Epithelial cell of esophagus (primary cell): ENCODE measurements at places on chromosomes 7 and 10.

GRCh38 chr7:35747611-35748010, 52.7 kb upstream of the HERPUD2 start:
- no peak for DNase-seq

GRCh38 chr7:149071182-149071635, 19.3 kb downstream of the ZNF786 start:
- no peak for DNase-seq

DNA sequence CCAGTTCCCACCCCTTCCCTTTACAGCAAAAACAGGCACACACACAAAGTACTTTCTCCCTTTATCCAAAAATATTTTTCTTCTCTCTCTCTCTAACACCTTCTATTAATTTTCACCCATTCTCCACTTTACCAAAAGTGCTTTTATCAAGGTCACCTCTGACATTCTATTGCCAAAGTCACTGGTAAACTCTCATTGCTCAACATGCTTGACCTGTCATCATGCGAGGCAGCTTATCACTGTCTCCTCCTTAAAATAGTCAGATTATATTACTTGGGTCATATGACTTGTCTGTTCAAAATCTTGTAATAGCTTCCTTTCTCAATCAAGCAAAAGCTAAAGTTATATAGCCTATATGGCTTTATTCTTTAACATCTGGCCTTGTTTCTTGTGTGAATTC, 28.6 kb downstream of the MACC1 start:
- no peak for DNase-seq

DNA sequence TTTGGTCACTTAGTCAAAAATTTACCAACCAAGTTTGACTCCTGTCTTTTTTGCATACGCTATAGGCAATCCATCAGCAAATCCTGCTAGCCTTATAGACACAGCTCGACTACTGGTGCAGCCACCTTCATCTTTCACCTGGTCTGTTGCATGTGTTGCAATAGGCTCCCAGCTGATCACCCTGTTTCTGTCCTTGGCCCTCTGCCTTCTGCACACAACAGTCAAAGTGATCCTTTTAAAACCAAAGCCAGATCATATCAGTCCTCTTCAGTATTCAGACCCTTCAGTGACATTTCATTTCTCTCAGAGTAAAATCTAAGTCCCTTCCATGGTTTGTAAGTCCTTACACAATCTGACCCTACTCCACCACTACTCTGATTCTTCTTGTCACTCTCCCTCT, 10.9 kb upstream of the CDK6 start:
- no peak for DNase-seq

DNA sequence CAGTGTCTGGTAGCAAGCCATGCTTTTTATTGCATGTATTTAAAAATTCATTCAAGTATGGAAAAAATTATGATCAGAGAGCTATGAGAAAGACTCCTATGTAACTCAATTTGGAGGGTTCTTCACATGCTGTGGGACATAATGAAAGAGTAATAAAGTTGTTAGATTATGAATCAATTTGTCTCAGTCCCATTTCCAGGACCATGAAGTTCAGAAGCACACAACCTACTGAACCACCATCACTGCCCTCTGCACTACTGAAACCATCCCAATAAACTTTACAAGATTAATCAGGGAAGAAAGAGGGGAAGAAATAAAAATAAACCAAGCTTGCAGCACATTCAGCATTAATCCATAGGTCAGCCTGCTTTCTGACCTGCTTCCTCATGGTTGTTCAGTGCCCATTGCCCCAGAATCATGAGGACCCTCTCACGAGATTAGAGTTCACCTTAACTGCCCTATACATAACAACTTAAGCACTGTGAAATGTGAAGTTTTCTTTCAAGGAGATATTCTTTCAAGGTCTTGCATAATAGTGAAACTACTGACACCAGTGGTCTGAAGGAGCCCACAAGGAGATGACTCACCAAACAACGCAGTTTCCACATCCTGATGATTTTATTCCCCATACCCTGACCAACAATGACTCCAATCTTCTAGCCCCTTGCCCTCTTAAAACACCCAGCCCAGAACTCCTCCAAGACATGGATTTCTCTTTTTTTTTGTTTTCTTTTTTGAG, 171.5 kb upstream of the ADCY1 start:
- peak; percentile 51 for DNase-seq

DNA sequence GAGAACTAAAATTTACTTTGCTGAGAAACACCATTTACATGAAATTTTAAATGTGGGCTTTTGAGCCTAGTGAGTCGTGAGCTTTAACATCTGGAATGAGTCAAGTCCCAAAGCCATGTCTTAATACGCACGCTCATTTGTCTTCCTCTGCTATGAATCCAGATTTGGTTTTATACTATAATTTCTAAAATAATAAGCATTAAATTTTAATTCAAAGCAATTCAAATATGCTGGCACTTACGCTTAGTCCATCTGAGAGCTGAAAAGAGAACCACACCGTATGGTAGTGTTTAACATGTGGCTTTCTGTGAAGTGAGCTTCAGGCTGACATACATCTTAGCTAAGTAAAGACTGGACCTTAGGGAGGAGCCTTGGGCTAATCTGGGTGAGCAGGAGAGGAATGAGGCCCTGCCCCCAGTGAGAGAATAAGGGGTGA, 52.2 kb downstream of the CUBN start:
- DNase-seq = no peak

DNA sequence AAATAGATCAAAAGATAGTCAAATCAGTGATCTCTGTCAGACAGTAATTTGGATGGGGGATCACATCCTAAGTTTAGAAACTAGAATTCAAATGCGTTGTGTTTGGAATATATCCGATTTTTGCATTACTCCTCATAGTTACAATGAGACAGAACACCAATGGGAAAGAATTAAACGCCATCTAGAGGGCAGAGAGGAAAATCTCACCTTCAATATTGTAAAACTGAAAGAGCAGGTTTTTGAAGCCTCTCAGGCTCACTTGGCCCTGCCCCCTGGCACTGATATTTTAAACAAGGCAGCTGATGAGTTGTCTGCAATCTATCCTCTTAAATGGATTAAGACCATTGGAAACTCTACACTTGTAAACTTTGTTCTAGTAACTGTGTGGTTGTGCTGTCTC, 17.7 kb downstream of the FRG2B start:
- peak; percentile 3 for DNase-seq

GRCh38 chr10:4837551-4837950, 11.5 kb downstream of the AKR1E2 start:
- DNase-seq = no peak

DNA sequence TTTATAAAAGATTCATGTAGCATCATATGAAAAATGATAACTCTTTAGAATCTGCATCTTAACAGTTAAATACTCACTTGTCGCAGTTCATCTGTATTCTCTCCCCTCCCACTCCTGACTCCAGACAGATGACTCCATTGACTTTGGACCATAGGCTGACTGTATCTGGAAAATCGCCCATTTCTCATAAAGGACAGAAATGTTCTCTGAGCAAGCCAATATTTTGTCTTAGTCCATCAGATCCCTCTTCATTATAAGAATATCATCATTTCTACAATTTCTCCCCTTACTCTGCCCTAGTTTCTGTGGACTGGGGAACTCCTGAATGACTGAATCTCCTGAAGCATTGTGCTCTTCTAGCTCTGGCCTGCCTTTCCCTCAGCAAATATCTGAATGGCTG, 125.4 kb downstream of the SEMA3D start:
- no peak for DNase-seq

- no peak for DNase-seq
Observed at GRCh38 chr10:1043532-1043995, 5.4 kb downstream of the IDI1 start.

GRCh38 chr10:70478191-70479164, at the start of gene PALD1:
TSS of gene PALD1 (plus strand) at chr10:70478767. CDS start at chr10:70525952, 47,185 bp downstream.
- no peak for DNase-seq

- DNase-seq = peak; percentile 74
Observed at GRCh38 chr10:119871881-119872609, 598 bp downstream of the MCMBP start.

GRCh38 chr10:78543749-78544362, 510.2 kb downstream of the RPS24 start:
- no peak for DNase-seq

DNA sequence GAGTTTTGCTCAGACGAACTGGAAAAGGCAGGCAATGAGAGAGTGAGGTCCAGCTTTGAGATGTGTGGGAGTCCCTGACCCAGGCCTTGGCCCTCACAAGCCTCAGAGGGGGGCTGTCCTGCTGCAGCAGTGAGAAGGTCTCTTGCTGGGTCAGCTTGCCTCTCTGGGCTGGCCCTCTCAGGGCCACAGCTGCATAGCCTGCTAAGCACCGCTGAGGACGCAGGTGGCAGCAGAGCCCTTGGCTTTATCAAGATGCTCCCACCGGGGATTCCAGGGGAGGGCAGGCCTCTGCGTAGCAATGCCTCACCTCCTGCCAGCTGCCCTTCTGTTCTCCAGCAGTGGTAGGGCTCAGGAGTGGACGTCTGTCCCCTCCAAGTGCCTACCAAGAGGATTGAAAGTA, 128.7 kb downstream of the COBL start:
- DNase-seq = no peak

DNA sequence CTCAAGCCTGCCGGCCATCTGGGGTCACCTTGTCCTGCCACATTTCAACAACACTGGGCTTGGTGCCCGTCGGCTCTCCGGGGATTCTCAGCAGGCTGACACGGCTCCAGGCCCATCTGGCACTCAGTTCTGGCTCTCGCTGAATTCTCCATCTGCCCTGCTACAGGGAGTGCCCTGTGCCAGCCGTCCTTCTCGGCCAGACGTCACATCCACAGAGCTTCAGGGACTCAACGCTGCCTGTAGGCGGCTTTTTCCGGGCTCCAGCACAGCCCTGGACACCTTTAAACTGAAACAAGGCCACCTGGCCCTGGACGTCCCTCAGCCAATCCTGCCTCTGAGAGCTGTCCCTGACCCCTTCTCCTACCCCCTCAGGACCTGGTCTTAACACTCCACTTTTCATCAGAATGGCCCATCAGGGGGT, 43.0 kb downstream of the TMEM130 start:
- DNase-seq = no peak

GRCh38 chr10:96130326-96130995, 364 bp downstream of the ZNF518A start:
- DNase-seq = peak; percentile 90

DNA sequence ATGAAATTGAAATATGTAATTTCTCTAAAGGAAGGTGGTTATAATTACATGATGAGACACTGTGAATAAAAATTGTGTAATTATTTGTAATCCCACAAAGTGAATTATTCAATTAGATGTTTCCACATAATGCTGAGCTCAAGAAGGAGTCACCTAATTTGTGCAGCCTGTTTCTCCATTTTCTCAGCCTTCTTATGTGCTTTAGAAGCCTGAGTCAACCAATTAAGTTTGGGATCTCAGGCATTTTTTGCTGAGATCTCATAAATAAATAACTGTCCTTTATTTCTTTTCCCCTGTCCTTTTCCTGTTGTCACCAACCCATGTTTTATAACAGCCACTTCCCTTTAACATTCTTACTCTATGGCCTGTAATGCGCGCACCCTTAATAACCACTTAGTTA, 506.5 kb upstream of the SEMA3D start:
- DNase-seq = peak; percentile 46

DNA sequence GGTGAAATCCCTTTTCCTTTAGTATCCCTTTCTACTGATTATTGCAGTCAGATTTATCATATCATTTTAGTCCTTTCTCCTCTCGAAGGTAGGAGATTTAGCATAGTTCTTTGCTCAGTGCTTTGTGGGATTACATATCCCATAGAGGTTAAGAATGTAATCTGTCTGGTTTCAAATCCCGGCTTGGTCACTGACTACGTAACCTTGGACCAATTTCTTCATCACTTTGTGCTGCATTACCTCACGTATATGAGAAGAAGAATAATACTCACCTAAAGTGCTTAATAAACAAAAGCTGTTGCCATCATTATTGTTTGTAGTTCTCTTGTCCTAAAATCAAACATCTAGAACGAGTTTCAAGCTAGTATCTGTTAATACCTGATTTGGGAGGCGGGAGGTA, 74.0 kb downstream of the KMT2E start:
- DNase-seq = no peak

DNA sequence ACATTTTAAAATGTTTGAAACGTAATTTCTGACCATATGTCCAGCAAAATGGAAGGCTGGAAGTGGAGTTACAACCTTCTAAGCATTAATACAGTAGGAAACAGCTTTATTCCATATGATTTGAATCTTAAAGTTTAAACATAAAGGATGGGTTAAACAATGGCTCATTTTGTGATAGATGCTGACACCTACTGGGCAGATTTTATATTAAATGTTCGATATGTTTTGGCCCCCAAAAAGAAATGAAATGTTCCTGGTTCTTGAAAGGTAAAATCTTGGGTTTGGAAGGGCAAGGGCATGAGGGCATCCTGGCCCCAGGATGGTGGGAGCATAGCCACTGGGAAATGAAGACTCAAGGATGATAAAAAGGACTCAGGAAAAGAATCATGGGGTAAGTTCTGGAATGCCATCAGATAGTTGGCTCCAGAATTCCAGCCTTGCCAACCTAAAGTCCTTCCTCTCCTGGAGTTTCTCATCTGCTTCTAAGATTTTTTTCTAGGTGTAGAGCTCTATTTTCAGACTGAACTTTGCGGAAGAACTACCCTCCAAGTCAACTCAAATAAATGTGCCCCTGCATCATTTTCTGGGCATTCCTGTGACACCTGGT, 34.6 kb upstream of the SLC35G1 start:
- peak; percentile 15 for DNase-seq

GRCh38 chr7:8923164-8923806, 489.9 kb downstream of the NXPH1 start:
- no peak for DNase-seq

DNA sequence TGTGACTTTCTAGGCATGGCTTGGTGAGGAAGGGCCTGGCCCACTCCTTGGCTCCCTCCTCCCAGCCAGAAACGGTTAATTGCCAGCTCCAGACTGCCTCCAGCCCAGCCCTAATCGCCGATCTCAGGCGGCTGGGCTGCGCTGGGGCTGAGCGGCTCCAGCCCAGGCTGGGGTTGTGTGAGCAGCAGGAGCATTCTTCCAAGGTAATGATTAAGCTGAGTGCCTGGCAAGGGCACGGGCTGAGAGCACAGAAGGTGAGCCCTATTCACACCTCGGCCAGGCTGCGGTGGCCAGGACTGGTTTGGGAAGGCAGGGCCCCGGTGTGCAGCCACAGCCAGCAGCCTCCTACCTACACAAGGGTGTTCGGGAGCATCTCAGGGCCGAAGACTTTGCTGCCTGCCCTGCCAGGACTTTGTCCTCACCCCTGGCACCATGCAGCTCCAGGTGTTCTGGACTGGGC, at the start of gene TMEM72:
Gene TMEM72, plus strand, starts transcription at position 257 of the 460 bp plus-strand sequence. Its CDS starts 176 bp downstream, at position 433.
- DNase-seq = no peak

DNA sequence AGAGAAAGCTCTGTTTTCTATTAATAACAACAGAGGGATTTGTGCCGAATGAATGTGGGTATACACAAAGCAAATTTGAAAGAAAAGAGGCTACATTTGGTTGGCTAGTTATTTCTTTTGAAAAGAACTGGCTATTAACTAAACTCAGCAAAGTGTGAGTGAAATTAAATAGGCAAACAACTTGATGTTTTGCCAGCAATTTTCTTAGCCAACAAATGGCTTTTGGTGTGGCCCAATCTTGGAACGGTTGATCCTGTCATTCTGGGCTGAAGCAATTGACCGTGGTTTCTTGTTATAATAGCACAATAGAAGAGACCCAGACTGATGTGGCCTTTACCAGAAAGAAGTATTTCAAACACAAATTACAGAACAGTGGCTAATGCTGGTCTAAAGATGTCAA, 898.6 kb downstream of the KCNMA1 start:
- DNase-seq = no peak
